Nephron progenitor cell (in vitro differentiated cells): ENCODE measurements at places on chromosomes 11 and 22.

GRCh38 chr11:114180301-114181055, 115.7 kb upstream of the NNMT start:
- no peak for DNase-seq

GRCh38 chr22:37284805-37285355, 2.6 kb downstream of the CYTH4 start:
- no peak for DNase-seq

- no peak for DNase-seq
These were observed 56.7 kb upstream of the PTPRJ start for GRCh38 chr11:47923667-47924066.

- no peak for DNase-seq
These were observed 25.0 kb downstream of the MTMR3 start for GRCh38 chr22:29907753-29908515.

- DNase-seq: no peak
These were observed 312.0 kb upstream of the NARS2 start for GRCh38 chr11:78886616-78887015.

GRCh38 chr11:73366265-73366610, 10.0 kb upstream of the RELT start:
- DNase-seq: no peak

DNA sequence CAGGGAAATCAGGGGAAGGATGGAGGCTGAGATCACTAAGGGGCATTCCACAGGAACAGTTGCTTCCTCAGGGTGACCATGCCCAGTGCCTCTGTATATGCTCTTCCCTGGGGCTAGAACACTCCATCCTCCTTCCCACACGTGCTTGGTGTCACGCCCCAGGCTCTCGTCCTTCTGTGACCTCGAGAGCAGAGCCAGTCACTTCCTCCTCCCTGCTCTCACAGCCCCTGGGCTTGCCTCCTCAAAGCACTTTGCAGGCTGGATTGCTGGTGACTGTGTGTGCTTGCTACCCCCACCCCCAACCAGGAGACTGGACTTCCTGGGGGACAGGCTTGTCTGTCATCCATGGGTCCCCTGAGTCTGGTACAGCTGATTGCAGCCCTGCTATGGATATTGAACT, 56.5 kb upstream of the AMPD3 start:
- no peak for DNase-seq

DNA sequence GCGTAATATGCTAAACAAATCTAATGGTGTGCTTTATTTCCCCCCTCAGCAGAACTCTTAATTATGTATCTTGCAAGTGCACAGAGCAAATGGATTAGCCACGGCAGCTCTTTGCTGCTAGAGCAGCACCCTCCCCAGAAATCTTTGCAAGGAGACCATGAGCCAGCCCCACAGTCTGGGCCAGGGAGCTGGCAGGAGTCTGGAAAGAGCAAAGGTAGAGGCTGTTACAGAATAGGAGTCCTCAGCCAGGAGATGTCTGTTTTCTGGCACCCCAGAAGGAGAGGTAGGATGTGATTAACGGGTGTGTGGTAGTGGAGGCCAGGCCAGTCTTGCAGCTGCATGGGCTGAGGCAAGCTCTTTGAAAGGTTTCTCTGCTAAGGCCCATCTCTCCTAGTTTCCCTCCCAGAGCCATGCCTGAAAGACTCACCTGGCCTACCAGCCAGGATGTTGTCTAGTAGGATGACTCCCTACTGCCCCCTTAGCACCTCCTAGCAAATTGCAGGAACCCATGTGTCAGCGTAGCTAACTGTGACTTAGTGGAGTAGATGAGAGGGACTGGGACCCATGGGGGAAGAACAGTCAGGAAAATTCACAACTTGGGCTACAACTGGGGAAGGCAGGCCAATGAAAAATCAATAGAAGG, 557.2 kb downstream of the BUD13 start:
- no peak for DNase-seq

DNA sequence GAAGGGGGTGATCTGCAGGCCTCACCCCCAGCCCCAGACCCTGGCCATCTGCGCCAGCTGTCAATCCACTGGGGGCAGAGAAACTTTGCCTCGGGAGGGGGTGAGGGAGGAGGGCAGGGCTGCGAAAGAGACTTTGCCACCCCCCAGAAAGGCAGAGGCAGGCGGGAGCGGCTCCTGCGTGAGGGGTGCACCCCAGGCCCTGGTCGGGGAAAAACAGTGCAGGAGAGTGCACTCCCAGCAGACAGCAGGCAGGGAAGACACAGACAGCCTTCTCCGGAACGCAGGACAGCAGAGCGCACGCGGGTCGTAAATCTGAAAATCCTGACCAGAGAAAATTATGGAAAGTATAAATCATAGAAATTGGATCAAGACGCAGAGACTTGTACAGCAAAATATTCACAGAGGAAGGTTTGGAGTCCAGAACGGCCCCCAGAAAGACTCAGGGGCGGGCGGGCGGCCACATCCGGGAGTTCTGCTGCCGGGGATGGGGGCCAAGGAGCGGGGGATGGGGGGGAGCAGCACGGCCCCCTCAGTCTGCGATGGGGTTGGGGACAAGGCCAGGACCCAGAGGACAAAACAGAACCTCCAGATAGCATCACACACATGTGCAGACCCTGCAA, 8.0 kb upstream of the MRPL23 start:
- DNase-seq: peak; percentile 43

DNA sequence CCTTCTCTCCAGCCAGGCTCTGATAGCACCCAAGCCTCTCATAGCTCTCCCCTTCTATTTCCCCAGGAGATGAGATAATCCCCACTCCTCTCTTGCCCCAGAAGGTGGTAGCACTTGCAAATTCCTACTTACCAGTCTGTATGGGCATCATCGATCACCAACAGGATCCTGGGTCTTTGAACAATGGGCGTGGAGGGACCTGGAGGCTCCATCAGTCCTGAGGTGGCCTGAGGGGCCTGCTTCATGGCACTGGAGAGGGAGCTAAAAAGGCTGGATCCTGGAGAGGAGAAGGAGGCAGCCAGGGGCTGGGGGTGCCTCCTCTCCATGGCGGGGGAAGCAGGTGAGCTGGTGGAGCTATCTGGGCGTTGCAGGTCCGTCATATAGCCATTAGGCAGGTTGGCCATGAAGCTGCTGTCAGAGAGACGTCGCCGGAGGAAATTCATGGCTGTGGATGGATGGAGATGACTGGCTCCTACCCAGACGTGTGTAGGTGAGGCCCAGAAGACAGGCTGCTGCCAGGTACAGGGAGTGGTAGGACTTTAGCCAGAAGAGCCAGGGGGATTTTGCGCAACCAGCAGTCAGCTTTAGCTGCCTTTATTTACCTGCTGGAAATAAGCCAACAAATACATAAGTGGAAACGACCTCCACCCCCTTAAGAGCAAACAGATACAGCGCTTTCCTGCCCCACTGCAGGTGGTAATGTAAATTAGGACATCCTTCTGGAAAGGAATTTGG, 51.8 kb downstream of the SYN3 start:
- no peak for DNase-seq

DNA sequence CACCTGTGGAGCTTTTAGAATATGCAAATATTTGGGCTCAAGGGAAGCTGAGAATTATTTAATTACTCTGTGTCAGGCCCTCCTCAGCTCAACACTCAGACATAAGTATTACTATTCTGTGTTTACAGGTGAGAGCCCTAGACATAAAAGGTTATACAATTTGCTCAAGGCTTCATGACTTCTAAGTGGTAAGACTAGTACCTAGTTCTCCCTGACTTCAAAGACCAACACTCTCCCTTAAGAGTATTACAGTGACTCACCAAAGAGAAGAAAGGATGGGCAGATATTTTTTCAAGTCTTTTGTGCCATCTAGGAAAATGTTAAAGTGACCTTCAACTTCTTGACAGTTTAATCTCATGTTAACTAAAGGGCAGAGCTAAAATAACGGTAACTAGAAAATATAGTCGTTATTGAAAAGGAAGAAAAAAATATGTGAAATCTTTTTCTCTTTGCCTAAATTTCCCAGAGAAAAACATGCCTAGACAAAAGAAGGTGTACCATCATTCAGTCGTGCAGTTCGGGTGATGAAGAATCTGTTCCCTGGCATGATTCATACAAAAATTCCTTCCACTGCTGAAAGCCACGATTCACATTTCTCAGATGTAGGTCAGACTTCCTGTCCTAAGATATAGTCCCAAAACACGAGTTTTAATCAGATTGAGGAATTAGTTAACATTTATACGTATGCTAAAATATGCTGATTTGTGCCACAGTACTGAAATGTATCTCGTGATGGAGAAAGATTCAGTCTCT, 849.1 kb upstream of the API5 start:
- DNase-seq: no peak

DNA sequence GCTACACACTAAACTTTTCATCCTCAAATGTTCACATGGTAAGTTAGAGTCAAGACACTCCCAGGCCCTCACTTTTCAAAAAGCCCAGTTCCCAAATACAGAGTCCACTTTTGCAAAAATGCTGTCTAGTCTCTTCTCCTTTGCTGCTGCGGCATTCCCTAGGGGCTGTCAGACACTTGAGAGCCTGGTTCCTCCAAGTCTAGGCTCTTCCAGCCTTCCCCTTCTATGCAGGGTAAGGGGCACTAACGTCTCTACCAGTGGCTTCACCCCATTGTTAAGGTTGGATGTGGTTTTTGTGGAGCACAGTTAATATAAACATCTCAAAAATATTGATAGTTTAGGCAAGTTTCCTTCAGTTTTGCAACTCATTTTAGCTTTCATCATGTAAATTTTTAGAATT, 181.5 kb downstream of the KIF18A start:
- DNase-seq: no peak

DNA sequence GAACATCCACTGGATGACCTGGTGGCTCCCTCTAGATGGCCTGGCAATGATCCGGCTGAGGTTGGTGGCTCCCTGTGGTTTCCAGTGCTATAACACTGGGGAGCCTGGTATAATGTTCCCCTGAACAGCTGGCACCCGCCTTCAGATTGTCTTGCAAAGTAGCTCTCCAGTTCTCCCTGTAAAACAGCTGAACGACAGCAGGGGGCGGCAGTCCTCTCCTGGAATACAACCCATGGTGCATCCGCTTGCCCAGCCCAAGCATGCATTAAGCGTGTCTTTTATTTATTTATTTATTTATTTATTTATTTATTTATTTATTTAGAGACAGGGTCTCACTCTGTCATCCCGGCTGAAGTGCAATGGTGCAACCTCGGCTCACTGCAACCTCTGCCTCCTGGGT, 258.9 kb downstream of the BUD13 start:
- peak; percentile 53 for DNase-seq

GRCh38 chr11:67663532-67664212, 10.8 kb downstream of the ALDH3B2 start:
- DNase-seq: no peak

DNA sequence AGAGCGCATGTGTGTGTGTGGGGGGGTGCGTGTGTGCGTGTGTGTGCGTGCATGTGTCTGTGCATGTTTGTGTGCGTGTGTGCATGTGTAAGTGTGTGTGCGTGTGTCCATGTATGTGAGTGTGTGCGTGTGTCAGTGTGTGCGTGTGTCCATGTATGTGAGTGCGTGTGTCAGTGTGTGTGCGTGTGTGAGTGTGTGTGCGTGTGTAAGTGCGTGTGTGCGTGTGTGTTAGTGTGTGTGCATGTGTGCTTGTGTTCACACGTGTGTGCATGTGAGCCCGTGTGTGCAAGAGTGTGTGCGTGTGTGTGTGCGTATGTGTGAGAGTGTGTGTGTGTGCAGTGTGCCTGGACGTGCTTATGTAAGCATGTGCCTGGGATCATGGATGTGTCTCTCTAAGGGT, 14.7 kb upstream of the APOL6 start:
- no peak for DNase-seq

- no peak for DNase-seq
These were observed 458.8 kb upstream of the CNTN5 start for GRCh38 chr11:98561877-98562395.

GRCh38 chr22:49997932-49998717, 14.4 kb downstream of the IL17REL start:
- DNase-seq: no peak

GRCh38 chr11:12393691-12394090, 16.3 kb downstream of the PARVA start:
- DNase-seq: no peak

- no peak for DNase-seq
These were observed 224.8 kb upstream of the ZBED5 start for GRCh38 chr11:11082646-11083045.

DNA sequence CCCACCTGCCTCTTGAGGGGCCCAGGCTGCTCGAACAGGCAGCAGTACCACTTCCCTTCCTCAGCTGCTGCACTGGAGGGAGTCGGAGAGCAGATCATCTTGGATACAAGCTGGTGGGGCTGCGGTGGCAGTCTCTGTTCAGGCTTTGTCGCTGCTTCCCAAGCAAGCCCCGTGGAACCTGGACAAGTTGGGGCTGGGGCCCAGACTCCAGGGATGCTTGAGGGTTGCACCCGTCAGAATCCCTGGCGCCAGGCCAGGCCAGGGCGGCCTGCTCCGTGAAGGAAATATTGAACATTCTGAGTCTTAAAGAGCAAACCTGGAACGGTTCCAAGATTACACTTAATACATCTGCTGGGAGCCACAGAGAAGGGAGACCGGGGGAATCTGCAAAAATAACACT, 310.1 kb upstream of the SORL1-AS1 start:
- DNase-seq: no peak

DNA sequence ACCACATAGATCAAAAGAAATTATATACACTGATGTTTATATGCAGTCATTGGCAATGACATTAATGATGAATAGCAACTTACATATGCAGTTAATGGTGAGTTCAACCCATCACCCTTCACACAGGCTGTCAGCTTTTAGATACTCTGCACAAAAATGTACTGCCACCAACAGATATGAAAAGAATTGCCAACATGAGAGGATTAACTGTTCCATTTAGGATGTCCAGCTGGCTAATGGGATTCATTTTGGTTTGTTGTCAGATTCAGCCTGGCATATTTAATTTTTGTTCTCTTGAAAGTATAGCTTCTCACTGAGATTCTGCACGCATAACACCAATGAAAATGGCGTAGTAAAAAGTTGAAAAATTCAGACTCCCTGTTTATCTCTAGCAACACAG, 554.0 kb upstream of the ARHGAP42 start:
- DNase-seq: no peak

DNA sequence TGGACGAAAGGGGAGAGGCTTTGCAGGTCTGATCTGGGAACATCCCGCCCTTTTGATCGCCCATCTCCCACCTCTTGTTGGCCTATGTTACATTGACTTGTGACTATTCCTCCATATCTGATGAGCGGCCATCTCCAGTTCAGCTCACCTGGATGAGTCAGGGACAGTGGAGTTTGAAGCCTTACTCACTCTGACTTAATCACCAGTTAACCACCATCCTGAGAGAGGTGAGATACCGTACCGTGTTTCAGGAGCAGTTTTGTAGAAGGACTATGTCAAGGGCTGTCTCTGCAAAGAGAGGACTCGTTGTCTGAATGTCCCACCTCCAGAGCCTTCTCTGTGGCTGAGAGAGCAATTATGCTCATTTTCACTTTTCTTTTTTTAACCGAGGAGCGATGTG, 771.7 kb downstream of the NTM start:
- DNase-seq: no peak

- DNase-seq: no peak
These were observed 15.4 kb upstream of the DDX6 start for GRCh38 chr11:118806400-118806799.

GRCh38 chr11:113715882-113716625, 9.9 kb upstream of the TMPRSS5 start:
- no peak for DNase-seq
